ENCODE measurements at places on chromosomes 6 and 20. TPM values are rescaled to one million over a fixed set of nuclear protein-coding genes. Genes with fewer than 3 reads are reported as not detected.

GRCh38 chr6:34317172-34317477 is 68.3 kb upstream of the SMIM29 start:
- no peak for DNase-seq
- H3K36me3 ChIP-seq = no peaks in the 10 kb centered on the region
- no peaks in the 10 kb centered on the region for H3K27me3 ChIP-seq
- H3K4me1 ChIP-seq = peaks cover 16% of the 10 kb centered on the region

- no peak for DNase-seq
- H3K27me3 ChIP-seq = no peaks in the 10 kb centered on the region
- no peak overlapping the region for H3K27ac ChIP-seq
- no peaks in the 10 kb centered on the region for H3K36me3 ChIP-seq
Measured at GRCh38 chr6:40912158-40912946, 126.7 kb downstream of the UNC5CL start.

- no peak overlapping the region for H3K27ac ChIP-seq
- no peak for DNase-seq
Measured at GRCh38 chr6:84197708-84198107, 29.7 kb downstream of the CEP162 start.

GRCh38 chr6:6801005-6801335 is 212.4 kb downstream of the LY86 start:
- no peak overlapping the region for H3K4me3 ChIP-seq
- H3K4me1 ChIP-seq = no peaks in the 10 kb centered on the region
- no peak overlapping the region for H3K27ac ChIP-seq
- no peak for DNase-seq

- DNase-seq = no peak
- H3K27me3 ChIP-seq = no peaks in the 10 kb centered on the region
- no peak overlapping the region for H3K27ac ChIP-seq
Measured at GRCh38 chr20:10754824-10755223, 81.0 kb upstream of the JAG1 start.

DNA sequence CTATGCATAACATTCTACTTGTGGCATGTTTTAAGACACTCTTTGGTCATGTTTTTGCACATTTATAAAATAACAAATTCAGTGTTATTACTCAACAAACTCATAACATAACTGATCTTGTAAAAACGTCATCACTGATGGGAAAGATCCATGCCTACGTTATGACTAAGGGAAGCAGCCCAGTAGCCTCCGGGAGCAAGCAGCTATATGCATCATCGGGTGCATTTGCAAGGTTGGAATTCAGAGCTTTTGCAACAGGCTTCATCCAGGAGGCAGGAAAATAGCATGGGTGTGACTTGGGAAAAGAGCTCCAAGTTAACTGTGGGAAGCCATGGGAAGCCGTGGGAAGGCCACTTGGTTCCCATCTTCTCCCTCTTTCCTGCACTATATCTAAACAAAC is 271.6 kb upstream of the SGK1 start:
- no peaks in the 10 kb centered on the region for H3K27me3 ChIP-seq
- H3K4me1 ChIP-seq = no peaks in the 10 kb centered on the region
- H3K36me3 ChIP-seq = no peaks in the 10 kb centered on the region
- H3K4me3 ChIP-seq = no peak overlapping the region
- no peak overlapping the region for H3K27ac ChIP-seq
- no peak for DNase-seq

- DNase-seq = peak; percentile 22
- H3K27ac ChIP-seq = no peak overlapping the region
- no peak overlapping the region for H3K4me3 ChIP-seq
- peaks cover 12% of the 10 kb centered on the region for H3K36me3 ChIP-seq
- H3K27me3 ChIP-seq = no peaks in the 10 kb centered on the region
Measured at GRCh38 chr6:111586554-111586953, 19.1 kb downstream of the TRAF3IP2 start.

DNA sequence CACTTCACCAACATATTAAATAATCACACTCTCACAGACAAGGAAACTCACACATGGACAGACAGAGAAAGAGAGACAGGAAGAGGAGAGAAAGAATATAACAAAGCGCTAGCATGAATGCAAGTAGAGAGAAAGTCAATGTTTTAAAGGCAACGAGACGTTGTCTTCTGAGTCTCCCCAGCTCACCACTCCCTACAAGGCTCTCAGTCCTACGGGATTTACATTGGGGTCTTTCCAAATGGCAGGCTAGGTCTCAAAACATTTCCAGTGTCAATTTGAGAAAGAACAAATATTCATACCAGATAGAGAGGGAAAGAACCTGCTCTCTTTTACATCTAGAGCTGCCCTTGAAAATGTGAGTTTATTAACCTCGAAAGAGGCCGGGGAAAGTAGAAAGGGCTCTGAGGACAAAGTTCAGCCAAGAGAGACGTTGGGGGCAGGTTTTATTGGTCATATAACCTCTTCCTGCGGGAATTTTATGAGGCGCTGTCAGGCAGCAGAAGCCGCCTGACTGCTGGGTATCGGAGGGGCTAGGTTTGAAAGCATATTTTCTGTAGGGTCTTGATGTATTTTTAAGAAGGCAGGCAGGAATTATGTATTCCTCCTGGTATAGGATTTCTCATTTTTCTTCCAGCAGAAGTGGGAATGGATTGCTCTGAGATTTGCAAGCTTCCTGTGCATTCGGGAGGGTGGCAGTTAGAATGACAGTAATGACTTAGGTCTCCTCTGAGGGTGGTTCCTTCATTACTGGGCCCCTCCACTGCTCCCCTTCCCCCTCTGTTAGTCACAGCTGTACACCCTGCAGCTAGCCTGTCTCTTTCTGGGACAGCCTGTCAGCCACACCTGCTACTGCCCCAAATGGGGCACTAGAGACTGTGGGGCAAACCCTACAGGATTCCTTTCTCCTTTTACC is 34.4 kb upstream of the KIF16B start:
- no peak overlapping the region for H3K4me3 ChIP-seq
- no peaks in the 10 kb centered on the region for H3K4me1 ChIP-seq
- H3K27ac ChIP-seq = no peak overlapping the region
- H3K36me3 ChIP-seq = no peaks in the 10 kb centered on the region

DNA sequence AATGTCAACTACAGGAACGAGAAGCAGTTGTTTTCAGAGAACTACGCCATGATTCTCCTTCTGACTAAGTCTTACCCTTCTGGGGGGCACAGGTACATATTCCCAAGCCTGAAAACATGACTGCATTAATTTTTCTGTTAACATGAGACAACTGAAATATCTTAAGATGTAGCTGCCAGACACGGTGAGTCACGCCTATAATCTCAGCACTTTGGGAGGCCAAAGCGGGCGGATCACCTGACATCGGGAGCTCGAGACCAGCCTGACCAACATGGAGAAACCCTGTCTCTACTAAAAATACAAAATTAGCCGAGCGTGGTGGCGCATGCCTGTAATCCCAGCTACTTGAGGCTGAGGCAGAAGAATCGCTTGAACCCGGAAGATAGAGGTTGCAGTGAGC is 21.7 kb downstream of the TBC1D20 start:
- DNase-seq = no peak
- no peak overlapping the region for H3K4me3 ChIP-seq
- peaks cover 29% of the 10 kb centered on the region for H3K4me1 ChIP-seq
- no peaks in the 10 kb centered on the region for H3K27me3 ChIP-seq
- H3K36me3 ChIP-seq = peaks cover 63% of the 10 kb centered on the region
- H3K27ac ChIP-seq = no peak overlapping the region

GRCh38 chr6:119653329-119653728 is 303.8 kb upstream of the MAN1A1 start:
- H3K27me3 ChIP-seq = peaks cover 7% of the 10 kb centered on the region
- H3K4me1 ChIP-seq = no peaks in the 10 kb centered on the region
- H3K27ac ChIP-seq = no peak overlapping the region
- no peaks in the 10 kb centered on the region for H3K36me3 ChIP-seq
- no peak for DNase-seq
- H3K4me3 ChIP-seq = no peak overlapping the region

DNA sequence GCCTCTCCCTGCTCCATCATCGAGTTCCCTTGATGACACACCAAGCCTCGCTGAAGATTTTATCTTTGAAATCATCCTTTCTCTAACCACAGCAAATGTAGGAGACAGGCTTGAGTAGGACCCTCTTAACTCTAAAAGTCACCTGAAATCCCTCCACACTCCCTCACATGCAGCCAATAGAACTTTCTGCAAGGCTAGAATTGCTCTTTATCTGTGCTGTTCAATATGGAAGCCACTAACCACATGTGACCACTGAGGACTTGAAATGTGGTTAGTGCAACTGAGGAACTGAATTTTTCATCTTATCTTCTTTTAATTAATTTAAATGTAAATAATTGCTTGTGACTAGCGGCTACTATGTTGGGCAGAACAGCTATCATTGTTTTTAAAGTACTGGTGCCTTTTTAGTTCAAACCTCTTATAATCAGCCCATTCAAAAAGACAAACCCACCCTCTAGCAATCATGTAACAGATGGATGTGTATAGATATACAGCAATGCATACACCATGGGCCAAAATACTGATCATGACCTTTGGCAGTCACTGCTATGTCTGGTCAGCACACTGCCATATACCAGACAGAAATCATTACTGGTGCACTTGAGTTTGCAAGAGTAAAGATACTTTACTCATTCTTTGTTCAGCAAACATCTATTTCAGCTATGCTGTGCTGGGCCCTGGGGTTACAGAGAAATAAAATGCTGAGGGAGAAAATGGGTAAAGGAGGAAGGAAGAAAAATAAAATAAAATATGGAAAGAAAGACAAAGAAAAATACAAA is 50.0 kb downstream of the GFOD1 start:
- peaks cover 3% of the 10 kb centered on the region for H3K4me1 ChIP-seq
- H3K4me3 ChIP-seq = no peak overlapping the region
- H3K36me3 ChIP-seq = no peaks in the 10 kb centered on the region
- no peak overlapping the region for H3K27ac ChIP-seq
- DNase-seq = no peak

DNA sequence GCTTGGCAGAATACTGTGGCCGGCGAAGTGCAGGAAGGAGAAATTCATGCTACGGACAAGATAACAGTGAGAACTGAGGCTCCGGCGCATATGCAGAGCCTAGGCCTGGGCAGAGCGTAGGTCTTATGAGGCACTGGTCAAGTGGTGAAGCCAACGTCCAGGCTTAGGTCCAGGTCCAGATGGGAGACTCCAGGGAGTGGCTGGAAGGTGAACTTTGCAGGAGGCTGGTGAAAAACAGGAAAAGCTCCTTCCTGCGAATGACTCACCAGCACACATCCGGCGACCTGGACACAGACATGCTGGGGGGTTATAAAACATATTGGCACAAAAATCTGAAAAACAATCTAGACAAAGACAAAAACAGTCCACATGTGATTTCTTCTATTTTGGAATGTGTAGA is 15.4 kb downstream of the C6orf141 start:
- H3K4me3 ChIP-seq = no peak overlapping the region
- no peak for DNase-seq
- H3K36me3 ChIP-seq = no peaks in the 10 kb centered on the region
- no peaks in the 10 kb centered on the region for H3K27me3 ChIP-seq
- no peak overlapping the region for H3K27ac ChIP-seq

GRCh38 chr20:31721408-31722256 is 1.0 kb downstream of the BCL2L1 start:
- peak overlapping the region; percentile 95 for H3K27ac ChIP-seq
- no peaks in the 10 kb centered on the region for H3K36me3 ChIP-seq
- H3K4me1 ChIP-seq = peaks cover 62% of the 10 kb centered on the region

DNA sequence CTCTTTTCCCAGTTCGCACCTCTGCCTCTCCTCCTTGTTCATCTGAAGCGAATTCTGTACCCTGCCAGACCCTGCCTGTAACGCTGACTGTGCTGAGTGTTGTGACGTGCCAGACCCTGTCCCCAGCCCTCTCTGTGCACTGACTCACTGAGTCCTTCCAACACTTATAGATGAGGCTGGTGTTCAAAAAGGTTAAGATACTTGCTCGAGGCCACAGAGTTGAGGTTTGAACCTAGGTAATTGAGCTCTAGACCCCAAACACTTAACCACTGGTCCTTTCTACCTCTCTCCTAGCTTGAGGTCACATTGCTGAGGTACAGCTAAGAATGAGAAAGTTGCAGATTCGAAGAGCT is 45.7 kb upstream of the NEDD9 start:
- peak overlapping the region; percentile 42 for H3K27ac ChIP-seq
- peak overlapping the region; percentile 15 for H3K4me3 ChIP-seq
- peaks cover 3% of the 10 kb centered on the region for H3K36me3 ChIP-seq
- no peak for DNase-seq

- no peak overlapping the region for H3K27ac ChIP-seq
- no peaks in the 10 kb centered on the region for H3K27me3 ChIP-seq
- no peak for DNase-seq
- no peaks in the 10 kb centered on the region for H3K36me3 ChIP-seq
Measured at GRCh38 chr6:94127716-94128115, 708.4 kb upstream of the EPHA7 start.

DNA sequence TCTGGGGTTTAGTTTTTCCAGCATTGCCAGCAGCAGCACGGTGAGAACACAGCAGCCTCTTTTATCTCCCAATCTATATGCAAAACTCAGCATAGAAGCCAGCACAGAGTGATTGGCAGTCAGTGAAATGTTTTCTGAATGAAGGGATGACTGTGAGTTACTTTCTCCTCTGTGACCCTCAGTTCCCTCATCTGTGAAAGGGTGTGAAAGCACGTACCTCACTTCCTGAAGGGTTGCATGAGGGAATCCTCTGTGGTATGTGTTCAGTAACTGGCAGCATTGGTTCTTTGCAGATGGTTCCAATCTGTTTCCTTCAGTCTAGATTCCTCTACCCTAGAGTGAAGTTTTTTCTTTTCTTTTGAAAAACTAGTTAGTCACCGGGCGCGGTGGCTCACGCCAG is 40.0 kb downstream of the EFCAB8 start:
- H3K27me3 ChIP-seq = no peaks in the 10 kb centered on the region
- no peak overlapping the region for H3K4me3 ChIP-seq
- no peak for DNase-seq
- H3K4me1 ChIP-seq = peaks cover 7% of the 10 kb centered on the region

GRCh38 chr20:13231031-13231752 is 10.1 kb downstream of the ISM1 start:
- peak overlapping the region; percentile 63 for H3K27ac ChIP-seq
- H3K27me3 ChIP-seq = no peaks in the 10 kb centered on the region
- peak overlapping the region; percentile 8 for H3K4me3 ChIP-seq
- no peaks in the 10 kb centered on the region for H3K36me3 ChIP-seq
- peaks cover 8% of the 10 kb centered on the region for H3K4me1 ChIP-seq

- no peak overlapping the region for H3K4me3 ChIP-seq
- H3K27ac ChIP-seq = no peak overlapping the region
- no peaks in the 10 kb centered on the region for H3K27me3 ChIP-seq
- H3K4me1 ChIP-seq = no peaks in the 10 kb centered on the region
- DNase-seq = no peak
- no peaks in the 10 kb centered on the region for H3K36me3 ChIP-seq
Measured at GRCh38 chr6:161732594-161732993, 458.7 kb upstream of the AGPAT4 start.

- no peaks in the 10 kb centered on the region for H3K4me1 ChIP-seq
- DNase-seq = no peak
- H3K27me3 ChIP-seq = peaks cover 2% of the 10 kb centered on the region
Measured at GRCh38 chr6:43978473-43979346, 148.5 kb downstream of the MRPL14 start.

GRCh38 chr6:33380272-33380981 is 11.2 kb upstream of the KIFC1 start:
- no peaks in the 10 kb centered on the region for H3K4me1 ChIP-seq
- H3K27me3 ChIP-seq = no peaks in the 10 kb centered on the region
- no peak overlapping the region for H3K4me3 ChIP-seq

Gene KIAA1586
- 19.2 TPM for total RNA-seq

Gene SNAI1
- total RNA-seq = 1.4 TPM

Gene RBM12
- 128 TPM for total RNA-seq

Gene DCDC2
- not detected for total RNA-seq

Gene BANF2
- total RNA-seq = not detected

Gene CCN6
- total RNA-seq = not detected

Gene GNAS-AS1
- 0.54 TPM for total RNA-seq

Gene CCNC
- total RNA-seq = 32.3 TPM

Gene ZCCHC3
- 19.7 TPM for total RNA-seq

Gene ARFGEF3
- not detected for total RNA-seq

All from CD4-positive, CD25-positive, alpha-beta regulatory T cell (primary cell).